Substantia nigra (tissue), 51 donors: ENCODE measurements at places on chromosomes 16 and 17.

GRCh38 chr17:36645422-36645821, 44.0 kb downstream of the MRM1 start:
- no peak for DNase-seq

DNA sequence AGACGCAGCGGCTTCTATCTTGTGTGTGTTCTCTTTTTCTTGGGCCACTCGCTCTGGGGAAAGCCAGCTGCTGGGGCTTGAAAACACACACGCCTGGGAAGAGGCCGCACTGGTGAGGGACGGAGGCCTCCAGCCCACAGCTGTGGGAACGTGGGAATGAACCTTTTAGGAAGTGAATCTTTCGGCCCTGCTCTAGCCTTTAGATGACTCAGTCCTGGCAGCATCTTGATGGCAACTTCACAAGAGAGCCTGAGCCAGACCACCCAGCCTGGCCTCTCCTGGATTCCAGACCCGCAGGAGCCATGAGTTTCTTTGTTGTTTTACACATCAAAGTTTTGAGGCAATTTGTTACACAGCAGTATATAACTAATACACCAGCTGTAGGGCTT, 2.2 kb upstream of the PDPK1 start:
- no peak for DNase-seq

- no peak for DNase-seq
Measured at GRCh38 chr16:25859645-25860044, 167.9 kb downstream of the HS3ST4 start.

DNA sequence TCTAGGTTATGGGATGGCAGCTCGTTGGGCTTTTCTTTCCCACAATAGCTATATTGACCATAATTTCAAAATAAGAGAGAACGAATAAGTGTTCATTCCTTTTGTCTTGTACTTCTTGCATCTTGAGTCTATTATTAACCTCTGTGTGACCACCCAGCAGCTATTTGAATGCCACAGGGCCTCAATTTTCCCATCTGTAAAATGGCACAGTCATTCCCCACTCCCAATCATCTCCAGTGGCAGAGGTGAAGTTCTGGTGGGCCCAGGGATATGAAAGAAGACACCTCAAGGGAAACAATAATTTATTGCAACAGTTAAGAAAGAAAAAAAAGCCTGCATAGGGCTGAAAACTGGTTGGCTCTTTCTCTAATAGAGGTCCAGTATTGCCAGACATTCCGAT, 28.6 kb upstream of the NKD1 start:
- no peak for DNase-seq

GRCh38 chr17:68033636-68034451, 1.7 kb upstream of the KPNA2 start:
- DNase-seq: no peak

DNA sequence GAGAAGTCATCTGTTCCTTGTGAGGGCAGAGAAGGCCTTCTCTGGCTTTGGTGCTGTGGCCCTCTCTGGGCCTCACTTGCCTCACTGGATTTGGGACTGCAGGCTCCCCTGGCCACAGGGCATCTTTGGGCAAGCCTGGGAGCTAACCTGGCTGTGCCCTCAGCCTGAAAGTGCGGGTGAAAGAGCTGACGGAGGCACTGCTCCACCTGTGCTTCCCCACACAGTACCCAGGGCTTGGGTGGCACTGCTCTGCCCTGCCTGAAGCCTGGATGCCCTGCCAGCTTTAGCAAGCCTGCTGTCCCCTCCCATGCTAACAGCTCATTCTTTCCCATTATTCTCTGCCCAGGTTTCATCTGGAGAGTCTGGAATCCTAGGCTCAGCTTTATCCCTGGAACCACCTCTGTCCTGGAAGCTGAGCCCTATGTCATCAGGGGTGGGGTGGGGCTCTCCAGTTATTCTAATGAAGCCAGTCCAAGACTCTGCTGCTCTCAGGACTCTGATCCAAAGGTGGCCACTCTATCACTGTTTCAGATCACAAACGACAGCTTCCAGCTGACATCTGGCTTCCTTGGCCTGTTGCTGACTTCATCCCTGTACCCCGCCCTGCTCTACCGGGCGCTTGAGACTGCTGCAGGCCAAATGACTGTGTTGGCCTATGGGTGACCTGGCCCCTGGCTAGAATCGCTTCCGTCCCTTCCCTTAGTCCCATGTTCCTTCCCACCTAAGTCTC, 29.3 kb downstream of the HIC1 start:
- DNase-seq: no peak

GRCh38 chr17:76318586-76318985, 10.5 kb upstream of the QRICH2 start:
- DNase-seq: no peak

GRCh38 chr16:71626018-71626857, at the start of gene MARVELD3:
Gene MARVELD3 (plus strand): TSS chr16:71626184. CDS start chr16:71626230, 46 bp downstream.
- DNase-seq: no peak

DNA sequence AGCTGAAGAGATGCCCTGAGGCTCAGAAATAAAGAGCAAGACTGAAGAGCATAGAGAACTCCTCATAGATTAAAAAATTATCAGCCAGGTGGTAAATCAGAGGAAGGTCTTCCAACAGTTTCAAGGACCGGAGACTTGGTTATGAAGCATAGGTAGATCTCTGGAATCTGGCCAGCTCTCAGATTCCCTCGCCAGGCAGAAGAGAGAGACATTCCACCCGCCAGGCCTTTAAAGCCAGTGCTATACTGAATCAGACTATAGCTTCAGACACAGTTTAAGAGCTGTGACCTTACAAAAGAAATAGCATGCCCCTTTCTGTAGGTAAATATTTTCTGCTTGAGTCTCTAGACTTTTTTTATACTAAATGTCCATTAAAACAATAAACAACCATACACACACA, 70.3 kb downstream of the NFATC3 start:
- no peak for DNase-seq

DNA sequence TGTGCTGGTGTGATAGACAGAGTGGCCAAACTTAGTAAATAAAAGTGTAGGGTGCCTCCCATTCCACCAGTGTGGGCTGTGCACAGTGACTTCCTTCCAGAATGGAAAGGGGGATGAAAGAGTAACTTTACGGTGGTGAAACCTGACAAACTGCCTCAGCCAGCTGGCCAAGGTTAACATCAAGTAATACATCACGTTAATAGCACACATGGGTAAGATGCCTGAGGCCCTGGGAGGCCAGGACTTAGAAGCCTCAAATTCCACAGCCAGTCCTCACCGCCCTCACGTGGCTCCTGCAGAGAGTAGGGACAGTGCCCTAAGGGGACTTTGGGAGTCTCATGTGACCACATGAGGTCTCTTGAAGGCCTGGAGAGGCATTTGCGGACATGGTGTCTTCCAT, 14.1 kb downstream of the RMI2 start:
- no peak for DNase-seq

DNA sequence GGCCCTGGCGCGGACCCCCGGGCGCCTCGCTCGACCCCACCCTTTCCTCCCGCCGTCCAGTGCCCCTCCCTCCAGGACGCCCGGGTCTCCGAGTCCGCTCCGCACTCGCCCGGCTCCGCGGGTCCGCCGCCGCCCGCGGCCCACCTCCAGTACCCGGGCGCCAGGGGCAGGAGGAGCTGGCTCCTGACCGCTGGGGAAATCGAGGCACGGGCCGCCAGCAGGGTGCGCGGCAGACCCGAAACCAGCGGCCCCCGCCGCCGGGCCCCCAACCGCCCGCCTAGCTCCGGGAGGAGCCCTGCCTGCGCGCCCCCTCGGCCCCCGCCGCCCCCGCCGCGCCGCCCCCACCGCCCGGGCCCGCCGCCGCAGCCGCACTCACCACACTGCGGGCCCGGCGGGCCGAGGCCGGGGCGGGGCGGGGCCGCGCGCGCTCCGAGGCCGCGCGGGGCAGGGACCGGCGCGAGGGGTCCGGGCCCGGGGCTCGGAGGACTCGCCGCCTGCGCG, 333 bp downstream of the MAFG start:
- DNase-seq: no peak

DNA sequence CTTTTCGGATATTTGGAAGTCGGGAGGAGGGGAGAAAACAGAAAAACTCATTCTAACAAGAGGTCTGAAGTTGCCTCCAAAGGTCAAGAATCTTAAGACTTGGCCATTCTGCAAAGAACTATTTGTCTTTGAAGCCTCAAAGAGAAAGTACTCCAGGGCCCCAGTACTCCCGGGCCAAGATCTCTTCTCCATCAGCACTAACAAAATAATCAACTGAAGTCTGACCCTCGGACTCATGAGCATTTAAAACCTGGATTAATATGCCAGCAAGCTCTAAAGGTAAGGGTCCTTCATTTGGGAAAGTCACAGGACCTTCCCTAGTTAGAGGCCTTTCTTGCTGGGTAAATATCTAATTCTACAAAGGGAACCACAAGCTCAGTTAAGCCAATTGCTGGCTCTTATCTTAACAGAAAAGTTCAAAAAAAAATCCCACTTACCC, 4.5 kb downstream of the AXIN2 start:
- DNase-seq: no peak

DNA sequence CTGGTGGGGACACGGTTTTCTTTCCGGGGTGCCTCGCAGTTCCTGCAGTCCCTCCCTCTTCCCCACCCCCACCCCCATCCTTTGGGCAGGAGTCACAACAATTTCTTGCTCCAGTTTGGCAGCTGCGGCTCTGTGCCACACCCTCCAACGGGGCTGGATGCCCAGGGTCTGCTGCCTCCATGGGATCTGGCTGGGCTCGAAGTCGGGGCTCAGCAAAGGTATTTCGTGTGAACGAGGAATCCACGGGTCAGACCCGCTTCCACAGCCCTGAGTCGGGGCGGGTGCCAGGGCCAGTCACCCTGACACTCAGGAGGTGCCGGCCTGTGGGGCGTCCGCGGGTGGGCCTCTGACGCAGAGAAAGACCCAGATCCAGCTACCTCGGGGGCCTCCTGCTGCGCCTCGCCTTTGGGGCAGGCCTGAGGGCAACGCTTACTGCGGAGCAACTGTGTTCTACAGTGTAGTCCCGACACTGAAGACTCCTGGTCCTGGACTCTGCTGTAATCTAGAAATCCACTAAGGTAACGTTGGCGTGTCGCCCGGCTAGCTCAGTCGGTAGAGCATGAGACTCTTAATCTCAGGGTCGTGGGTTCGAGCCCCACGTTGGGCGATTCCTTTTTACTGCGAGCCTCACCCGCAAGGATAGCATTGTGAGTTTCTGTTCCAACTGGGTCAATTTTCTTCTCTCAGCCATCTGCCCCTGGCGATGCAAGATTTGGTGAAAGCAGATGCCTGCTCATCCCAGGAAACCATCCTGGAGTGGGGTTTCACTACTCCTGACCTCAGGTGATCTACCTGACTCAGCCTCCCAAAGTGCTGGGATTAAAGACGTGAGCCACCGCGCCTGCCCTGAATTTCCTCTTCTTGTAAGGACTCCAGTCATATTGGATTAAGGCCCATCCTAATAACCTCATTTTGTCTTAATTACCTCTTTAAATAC, 12.6 kb upstream of the OR1F1 start:
- no peak for DNase-seq

DNA sequence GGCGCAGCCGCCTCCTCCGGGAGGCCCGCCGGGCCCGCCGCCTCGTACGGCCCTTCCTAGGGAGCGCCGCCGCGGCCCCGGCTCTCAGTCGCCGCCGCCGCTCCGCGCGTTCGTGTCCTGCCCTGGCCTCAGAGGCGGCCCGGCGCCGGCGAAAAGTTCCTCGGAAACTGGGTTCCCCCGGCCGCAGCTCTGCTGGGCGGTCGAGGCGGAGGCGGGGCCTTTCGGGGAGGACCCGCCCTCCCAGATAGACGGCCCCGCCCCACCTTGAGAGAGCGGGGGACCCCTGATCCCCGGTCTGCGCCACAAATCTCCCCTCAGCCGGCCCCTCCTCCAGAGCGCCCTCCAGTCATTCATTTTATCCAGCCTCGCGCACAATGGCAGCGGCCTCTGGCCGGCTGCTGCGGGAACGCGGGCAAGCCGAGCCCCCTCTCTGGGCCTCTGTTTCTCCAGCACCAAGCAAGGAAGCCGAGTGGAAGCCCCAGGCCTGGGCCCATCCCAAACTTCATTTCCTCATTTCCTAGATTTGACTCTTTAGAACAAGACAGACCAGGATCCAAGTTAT, at the start of gene SREBF1:
TSS of gene SREBF1 (minus strand) at position 169 of the 562 bp plus-strand sequence. CDS start 169 bp downstream, outside the sequence.
- peak; percentile 67 for DNase-seq

DNA sequence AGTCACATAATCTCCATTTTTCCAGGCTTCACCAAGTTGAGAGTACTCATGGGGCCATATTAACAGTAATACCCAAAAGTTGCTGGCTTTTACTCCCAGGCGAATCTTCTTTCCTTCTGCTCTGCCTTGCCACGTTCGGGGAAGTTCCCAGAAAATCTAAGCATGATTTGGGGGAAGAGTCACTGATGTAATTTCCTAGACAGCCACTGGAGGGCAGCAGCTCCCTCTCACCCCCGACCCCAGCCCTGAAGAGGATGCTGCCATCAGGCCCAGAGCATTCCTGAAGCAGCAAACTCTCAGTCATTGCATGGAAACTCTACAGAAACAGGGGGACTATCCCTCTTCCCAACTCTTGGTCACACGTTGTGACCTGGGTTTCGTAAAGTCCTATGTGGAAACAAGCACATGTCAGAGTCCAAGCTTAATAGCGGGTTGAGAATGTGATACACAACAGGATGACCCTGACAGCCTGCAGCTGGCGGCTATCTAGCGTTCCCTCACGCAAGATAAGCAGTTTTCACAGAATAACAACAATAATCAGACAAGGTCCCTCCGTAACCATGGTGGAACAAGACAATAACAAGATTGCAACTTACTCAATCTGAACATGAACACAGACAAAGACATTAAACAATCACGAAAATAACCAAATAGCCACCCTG, 43.8 kb upstream of the DHX40 start:
- peak; percentile 40 for DNase-seq

DNA sequence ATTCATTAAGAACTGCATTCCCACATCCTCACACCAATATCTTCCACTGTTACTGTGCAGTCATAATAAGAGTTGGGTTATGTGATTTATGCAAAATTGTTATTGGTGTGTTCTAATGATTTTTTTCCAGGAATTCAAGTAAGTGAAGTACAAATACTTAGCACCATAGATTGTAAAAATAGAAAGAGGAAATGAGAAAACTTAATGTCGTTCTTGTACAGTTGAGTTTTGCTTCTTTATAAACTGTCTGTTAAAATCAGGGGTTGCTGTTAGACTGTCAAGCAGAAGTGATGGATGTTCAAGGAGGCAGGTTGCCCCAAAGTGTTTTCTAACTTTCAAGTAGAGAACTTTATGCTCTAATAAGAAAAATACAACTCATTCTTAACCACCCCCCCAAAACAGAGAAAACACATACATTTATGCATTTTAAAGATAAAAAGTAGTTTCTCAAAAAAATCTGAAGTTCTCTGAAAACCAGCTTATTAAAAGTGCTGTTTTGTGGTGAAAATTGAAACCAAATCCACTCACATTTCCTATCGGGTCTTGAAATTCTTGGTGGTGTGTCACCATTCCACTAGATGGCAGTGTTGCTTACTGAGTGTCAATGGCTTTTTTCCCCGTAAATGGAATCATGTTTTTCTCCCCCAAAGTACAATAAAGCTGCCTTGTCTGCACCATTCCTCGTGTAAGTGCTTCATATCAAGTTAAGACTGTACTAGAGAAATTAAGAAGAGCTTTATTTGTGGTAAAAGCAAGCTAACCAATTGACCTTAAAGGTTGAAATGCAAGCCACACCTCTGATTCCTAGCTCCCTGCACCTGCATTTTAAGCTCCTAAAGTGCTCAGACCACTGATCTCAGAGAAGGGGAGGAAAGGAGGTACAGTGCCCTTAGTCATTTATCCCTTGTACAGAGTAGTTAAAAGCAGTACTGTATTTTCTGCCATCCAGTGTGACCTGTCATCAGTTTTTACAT, 4.7 kb upstream of the IGSF6 start:
- no peak for DNase-seq

- DNase-seq: peak; percentile 9
Measured at GRCh38 chr17:30291543-30292285, at the start of gene BLMH. Gene BLMH (minus strand): TSS chr17:30291944. CDS start chr17:30291819, 125 bp downstream.
